NCI-H1105 treated with DMSO at 0.1 percent for 48 hours (cell line): ENCODE measurements at places on chromosomes 13 and 19.
A peak's percentile ranks its signal among the peaks of the same experiment; 100 is the strongest.

DNA sequence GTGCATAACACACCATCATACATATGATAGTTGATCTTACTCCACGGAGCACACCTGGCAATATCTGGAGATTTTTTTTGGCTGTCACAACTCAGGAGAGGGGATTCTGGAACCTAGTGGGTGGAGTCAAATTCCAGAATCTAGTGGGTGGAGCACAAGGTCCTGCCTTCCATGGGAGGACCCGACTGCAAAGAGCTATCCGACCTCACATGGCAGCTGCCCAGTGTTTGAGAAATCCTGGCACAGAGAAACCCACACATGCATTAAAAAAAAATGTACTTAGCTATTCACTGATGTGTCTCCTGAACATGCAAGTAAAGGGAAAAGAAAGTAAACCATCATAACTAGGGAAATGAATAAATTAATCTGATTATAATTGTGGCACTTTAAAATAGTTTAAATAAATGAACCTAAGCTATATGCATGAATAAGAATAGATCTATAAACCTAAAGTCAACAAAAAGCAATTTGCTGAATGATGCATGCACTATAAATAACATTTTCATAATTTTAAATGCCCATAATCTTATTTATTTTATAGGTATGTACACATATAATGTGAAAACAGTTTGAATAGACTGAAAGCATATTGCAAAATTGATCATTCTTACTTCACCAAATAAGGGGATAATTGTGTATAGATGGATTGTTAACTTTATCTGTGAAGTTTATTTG lies 300.3 kb downstream of the MYO16 start:
- peak; percentile 20 for DNase-seq

GRCh38 chr13:46334035-46334822 lies 52.8 kb downstream of the RUBCNL start:
- no peak for DNase-seq

- DNase-seq, result no peak
Observed at GRCh38 chr13:32261567-32261966, 53.6 kb downstream of the ZAR1L start.

DNA sequence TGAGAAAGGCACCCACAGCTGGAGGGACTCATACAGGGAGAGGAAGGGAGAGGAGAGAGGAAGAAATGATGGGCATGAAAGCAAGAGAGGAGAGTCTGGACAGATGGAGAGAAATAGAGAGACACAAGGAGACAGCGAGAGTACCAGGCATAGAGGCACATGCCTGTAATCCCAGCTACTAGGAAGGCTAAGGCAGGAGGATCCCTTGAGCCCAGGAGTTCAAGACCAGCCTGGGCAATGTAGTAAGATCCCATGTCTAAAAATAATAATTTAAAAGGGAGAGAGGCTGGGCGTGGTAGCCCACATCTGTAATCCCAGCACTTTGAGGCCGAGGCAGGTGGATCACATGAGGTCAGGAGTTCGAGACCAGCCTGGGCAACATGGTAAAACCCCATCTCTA lies 9.3 kb downstream of the UNC13A start:
- DNase-seq, result no peak

GRCh38 chr19:4504891-4505569 lies 13.3 kb downstream of the PLIN4 start:
- no peak for DNase-seq

- DNase-seq, result no peak
Observed at GRCh38 chr19:3699741-3700241, 477 bp downstream of the PIP5K1C start.

- DNase-seq, result no peak
Observed at GRCh38 chr19:10514211-10515145, 2.8 kb downstream of the S1PR5 start.

GRCh38 chr13:79312340-79312855 lies 93.7 kb downstream of the RBM26 start:
- DNase-seq, result no peak

- DNase-seq, result no peak
Observed at GRCh38 chr13:99974939-99975561, 3.5 kb upstream of the ZIC5 start.

DNA sequence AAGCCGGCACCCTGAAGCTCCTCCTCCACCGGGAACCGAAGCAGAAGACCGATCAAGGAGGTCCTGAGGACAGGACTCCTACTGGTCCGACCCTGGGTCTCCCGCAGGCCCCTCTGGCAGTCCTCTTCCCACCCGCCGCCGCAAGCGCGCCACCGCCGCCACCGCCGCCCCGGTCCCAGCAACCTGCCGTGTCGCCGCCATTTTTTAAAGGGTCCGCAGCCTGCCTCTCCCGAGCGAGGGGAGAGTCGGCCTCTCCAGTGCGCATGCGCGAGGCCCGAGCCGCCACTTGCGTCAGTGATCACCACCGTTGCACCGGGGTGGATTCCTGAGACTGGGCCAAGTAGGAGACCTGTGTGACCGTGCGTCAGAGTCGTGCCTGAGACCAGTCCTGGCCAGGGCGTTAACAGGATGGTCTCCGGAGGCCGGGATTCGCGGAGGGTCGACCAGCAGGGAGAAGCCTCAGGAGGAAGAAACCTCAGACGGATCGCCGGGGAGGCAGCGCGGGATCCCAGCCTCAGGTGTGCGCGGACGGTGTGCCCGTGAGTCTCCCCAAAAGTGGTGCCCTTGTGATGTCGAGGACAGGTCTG lies 51.6 kb downstream of the ZNF146 start:
- no peak for DNase-seq

DNA sequence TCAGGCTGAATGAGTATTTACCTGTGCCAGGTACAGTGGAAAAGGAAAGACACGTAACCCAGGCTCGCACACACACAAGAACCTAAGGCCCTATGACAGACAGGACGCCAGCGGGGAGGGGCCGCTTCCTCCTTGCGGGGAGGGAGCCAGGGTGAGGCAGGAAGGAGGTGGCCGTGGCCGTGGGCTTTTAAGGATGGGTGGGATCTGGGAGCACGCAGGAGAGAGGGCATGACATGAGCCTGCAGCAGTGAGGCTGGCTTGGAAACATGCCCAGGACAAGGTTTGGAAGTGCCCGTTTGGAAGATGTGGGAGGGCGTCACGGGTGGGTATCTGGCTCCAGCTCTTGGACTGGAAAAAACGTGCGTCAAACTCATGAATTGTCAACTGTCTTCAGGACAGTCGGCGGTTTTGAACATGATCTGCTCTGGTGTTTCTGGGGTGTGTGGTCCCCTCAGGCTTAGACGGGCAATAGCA lies 20.1 kb downstream of the SH3GL1 start:
- DNase-seq, result no peak

DNA sequence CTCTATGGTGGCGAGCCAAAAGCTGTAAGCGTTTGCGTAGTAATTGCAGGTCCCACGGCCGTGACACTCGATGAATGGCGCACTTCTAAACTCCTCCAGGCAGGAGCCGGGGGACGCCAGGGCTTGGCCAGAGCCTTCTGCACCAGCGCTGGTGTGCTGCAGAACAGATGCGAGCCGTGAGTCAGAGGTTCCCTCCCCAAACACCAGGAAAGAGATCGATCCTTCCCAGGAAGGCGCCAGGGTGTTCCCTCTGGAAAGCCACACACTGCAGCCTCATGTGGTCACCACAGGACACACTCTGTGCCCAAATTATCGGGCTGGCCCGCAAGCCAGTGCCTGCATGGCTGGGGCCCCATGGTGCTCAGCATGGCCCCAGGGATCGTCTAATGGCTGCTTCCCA lies 154.6 kb downstream of the COL4A1 start:
- no peak for DNase-seq

DNA sequence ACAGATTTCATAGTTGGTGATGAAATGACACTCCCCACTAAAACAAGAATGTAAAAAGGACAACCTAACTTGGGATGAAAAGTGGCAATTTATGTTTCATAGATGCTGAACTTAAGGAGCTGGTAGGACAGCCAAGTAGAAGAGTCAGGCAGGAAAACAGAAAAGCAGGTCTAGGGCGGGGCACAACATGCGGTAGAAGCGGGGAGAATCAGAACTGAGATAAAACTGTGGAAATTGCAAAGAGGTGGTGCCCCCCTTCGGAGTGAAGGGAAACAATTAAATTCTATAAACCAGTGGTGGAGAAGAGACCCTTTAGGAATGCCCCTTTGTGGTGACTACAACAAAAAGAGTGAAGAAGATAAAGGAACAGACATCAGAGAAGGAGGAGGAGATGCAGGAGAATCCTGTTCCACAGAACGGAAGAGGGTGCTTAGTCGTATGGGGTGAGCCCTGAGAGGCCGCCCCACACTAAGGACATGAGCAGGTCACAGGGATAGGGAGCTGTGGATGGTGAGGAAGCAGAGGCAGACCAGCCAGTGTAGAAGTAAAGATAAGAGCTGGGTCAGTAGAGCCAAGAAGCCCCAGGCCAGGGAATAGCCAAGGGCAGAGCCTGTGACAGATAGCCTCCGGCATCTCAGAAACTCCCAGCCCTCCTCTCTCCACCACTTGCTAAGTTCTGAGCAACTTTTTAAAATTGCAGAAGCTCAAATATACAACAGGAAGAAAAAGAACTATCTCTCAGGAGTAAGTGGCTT lies 100.3 kb upstream of the DOCK9 start:
- DNase-seq, result no peak

DNA sequence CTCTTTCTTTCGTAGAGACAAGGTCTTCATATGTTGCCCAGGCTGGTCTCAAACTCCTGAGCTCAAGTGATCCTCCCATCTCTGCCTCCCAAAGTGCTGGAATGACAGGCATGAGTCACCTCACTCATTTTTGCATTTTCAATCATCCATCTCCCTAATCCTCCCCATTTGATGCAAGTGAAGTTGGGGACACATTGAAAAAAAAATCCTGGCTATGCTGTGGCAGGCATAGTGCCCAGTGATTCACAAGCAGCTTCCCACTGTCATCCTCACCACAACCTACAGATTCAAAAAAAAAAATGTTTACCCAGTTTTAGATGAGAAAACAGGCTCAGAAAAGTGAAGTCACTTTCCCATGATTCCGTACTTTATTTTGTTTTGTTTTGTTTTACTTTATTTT lies 44.7 kb upstream of the USP29 start:
- no peak for DNase-seq

- DNase-seq, result no peak
Observed at GRCh38 chr19:1762243-1763117, 9.2 kb downstream of the ONECUT3 start.

DNA sequence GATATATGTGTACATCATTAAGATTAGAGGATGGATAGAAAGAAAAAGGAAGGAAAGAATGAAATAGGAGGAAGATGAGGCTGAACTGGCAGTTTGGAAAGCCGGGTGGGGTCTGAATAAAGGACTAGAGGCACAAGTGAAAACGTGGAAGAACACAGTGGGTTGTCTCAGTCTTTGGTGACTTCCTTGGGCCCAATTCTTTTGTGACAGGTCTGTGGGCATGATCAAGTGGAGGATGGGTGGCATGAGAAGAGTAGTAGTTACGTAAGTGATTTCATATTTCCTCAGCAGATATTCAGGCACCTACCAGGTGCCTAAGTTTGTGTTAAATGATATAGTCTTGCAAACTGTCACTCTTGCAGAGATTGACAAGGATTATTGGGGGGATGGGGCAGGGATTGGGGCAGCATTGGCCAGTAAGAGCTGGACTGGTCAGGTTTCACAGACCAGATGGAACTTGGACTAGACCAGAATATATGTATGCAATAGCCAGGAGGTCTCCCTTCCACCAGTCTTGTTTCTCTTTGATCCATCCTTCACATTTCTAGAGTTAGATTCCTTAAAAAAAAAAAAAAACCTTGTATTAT lies 2.7 kb downstream of the TPP2 start:
- no peak for DNase-seq

- no peak for DNase-seq
Observed at GRCh38 chr13:50955798-50956197, 46.2 kb downstream of the RNASEH2B start.

- no peak for DNase-seq
Observed at GRCh38 chr19:45218426-45218825, 26.8 kb downstream of the EXOC3L2 start.

DNA sequence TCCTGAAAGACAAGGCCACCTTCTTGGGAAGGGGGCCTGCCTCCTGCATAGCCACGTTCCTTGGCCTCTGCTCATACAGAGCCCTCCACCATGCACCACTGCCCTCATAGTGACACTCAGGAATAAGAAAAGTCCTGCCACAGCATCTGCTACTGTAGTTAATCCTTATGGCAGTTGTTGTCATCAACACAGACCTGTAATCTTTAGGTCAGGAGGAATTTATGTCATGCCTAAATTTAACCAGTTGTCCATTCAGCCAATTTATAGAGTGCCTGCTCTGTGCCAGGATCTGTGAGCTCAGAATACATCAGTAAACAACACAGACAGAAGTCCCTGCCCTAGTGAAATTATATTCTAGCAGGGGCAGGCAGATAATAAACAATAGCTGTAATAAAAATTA lies 44.4 kb downstream of the FAM124A start:
- no peak for DNase-seq

GRCh38 chr13:75993823-75994222 lies 357.7 kb downstream of the LMO7 start:
- DNase-seq, result no peak

DNA sequence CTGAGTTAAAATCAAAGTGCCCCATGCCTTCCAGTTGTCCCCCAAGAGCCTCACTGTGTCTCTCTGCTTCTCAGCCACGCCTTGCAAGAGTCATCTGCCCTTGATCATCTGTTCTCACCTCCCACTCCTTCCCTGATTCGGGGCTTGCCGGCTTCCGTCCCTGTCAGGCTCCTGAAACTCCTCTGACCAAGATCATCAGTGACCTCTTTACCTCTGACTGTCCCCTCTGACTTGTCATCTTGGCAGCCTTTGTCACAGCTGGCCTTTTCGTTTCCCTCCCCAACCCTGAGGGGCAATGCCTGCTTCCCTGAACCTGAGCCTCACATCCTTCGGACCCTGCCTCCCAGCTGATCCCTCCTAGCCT lies 66.3 kb downstream of the MAP4K1 start:
- no peak for DNase-seq

DNA sequence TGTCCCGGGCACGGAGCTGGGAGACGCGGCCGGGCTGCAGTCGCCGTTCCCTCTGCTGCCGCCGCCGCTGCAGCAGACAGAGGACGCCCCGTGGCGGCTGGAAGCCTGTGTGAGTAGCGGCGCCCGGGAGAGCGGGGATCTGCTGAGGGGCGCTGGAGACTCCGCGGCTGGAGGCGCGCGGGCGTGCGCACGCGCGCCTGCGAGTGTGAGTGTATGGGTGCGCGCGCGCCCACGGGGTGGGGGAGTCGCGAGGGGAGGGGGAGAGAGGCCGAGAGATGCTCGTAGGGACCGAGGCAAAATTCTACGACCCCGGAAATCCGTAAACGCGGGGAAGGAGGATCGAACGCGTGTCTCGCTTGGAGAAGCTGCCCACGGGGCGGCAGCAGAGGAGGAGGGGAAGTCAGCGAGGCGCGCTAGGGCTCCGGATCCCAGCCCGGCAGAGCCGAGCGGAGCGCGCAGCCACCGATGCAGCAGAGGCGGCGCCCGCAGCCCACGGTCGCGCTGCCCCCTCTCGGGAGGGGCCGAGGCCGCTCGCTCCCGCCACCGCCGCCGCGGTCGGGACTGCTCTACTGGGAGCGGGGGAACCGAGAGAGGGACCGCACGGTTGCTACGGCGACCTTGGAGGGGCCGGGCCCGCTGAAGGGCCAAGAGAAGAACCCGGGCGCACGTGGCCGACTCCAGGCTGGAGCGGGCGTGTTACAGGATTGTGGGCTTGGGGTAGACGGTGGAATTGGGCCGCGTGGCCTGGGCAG lies at the start of gene ENOX1:
Gene ENOX1 (minus strand): TSS at position 207 of the 752 bp plus-strand sequence.
- peak; percentile 49 for DNase-seq

GRCh38 chr13:22936228-22936627 lies 244.6 kb upstream of the SGCG start:
- no peak for DNase-seq
